Choroid plexus epithelial cell (primary cell): ENCODE measurements at places on chromosomes 16 and 17.
A peak's percentile ranks its signal among the peaks of the same experiment; 100 is the strongest.

DNA sequence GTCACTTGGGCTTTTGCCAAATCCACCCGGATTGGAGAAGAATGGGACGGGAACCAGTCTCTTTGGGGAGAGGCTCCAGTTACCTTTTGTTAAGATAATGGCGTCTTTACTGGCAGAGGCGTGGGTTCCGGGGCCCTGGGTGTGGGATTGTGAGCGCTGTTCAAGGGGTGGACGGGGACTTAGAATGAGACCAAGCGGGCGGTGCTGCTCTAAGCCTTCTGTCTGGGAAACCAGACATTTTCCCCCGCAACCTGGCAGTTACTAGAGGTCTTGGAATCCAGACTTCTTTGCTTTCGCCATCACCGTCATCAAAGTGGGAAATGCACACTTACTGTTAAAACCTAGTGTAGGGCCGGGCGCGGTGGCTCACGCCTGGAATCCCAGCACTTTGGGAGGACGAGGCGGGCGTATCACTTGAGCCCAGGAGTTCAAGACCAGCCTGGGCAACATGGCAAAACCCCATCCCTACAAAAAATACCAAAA, 706 bp downstream of the TEN1 start:
- peak; percentile 80 for DNase-seq

DNA sequence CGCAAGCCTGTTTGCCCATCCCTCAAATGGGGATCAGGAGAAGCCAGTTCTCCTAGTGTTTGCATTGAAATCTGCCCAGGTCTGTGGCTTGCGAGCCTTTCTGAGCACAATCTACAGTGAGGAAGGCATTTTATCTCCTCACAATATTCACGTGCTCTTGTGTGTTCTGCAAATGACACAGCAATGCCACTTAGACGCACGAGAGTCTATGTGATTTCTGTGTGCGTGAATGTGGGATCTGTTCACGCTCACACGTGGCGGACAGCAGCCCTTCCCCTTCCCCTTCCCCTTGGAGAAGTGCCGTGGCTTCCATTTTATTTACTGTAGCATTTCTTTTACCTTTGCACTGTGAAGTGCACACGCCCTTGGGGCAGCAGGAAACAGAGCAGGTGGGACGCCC, 17.7 kb upstream of the CBFA2T3 start:
- no peak for DNase-seq

DNA sequence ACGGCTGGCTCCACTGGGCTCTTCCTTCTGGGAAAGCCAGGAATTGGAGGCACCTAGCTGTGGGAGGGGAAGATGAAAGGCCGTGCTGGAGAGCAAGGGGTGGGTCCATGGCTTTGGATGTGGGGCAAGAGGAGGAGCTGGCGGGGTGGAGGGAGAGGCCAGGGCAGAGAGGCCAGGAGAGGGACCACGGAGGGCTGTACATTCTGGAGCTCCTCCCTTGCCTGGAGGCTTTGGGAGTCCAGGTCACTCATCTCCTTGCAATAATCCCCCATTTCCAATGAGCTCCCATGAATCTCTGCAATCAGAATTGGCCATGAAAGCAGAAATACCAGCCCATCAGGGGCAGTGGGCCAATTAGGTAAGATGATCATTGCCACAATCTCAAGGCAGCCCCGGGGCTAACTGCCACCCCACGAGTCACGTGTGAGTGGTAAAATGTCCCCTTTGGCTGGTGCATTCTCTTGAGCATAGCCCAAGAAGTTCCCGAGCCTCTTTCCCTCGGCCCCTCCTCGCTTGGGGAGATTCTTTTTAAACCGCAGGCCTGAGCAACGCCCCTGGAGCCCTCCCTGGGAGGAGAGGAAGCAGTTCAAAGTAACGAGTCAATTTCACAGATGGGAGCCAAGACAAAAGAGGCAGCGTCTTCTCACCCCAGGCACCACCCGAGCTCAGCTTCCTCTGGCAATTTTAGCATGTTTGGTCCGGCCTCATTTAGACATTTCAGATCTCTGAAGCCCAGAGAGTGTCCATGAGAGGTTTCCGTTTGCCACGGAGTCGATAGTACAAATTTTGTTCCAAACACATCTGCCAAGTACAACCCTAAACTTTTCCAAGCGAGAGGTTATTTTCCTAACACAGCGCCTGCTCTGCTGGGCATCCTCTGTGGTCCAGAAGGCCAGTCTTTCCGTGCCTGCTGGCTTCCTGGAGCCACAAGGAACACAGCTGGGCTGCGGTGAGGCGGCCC, 13.4 kb downstream of the RTN4RL1 start:
- peak; percentile 54 for DNase-seq

DNA sequence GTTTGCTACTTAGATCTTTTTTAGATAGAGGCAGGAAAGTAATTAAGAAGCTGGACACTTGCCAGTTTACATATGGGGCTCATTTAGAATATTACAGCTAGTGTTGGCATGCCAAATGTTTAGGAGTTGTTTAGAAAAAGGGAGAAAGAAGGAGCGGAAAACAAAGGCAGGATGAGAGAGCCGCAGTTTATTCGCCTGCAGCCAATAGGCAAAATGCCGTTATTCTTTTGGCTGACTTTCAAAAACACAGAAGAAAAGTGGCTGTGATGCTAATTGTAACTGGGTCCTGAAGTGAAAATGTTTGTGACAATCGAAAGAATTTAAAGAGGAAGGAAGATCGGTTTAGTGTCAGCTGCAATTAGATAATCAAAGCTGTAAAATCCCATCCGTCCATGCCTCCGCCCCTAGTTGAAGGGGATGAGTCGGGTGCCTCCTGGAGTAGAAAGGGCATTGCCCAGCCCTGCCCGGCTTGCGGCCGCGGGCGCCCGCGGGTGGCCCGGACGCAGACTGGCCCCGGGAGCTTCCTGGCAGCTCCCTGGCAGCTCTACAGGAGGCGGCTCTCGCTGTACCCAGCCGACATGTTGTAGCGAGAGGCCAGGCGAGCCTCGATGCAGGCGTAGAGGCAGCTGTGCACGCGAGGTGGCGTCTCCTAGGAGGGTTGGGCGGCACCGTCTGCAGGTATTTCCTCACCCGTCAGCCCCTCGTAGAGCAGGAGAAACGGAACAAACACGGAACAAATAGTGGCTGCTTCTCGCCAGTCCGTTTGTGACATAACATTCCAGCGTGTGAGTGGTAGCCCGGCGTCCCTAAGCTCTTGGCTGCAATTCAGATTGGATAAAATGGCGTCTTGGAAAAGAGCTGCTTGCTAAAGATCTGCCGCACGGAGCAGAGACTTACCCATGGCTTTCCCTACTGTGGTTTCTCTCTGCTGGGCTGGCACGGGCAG, 82.2 kb downstream of the TNRC6C start:
- no peak for DNase-seq

- no peak for DNase-seq
Observed at GRCh38 chr16:89867918-89868317, 5.5 kb upstream of the TCF25 start.

DNA sequence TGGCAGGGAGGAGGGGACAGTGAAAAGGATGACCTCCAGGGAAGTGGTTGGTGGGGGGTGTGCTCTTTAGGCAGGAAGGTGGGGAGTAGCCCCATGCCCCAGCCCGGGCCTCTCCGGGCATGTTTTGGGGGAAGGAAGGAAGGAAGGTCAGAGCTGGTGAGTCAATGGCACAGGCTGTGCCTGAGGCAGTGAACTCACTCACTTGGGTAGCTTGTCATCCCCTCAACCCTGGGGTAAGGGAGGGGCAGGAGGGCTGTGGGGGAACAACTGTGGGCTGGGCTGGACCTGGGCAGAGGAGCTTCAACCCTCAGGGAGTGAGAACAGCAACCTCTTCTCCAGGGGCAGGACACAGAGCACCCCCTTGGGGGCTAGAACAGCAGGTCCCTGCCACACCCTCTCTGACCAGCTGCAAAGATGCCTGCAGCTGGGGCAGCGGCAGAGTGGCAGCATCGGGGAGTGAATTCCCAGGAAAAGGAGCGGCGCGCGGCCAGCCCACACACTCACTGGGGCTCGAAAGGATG, 6.3 kb downstream of the CSF3 start:
- peak; percentile 13 for DNase-seq

- DNase-seq = no peak
Observed at GRCh38 chr17:49082231-49082630, 50.3 kb upstream of the B4GALNT2 start.

DNA sequence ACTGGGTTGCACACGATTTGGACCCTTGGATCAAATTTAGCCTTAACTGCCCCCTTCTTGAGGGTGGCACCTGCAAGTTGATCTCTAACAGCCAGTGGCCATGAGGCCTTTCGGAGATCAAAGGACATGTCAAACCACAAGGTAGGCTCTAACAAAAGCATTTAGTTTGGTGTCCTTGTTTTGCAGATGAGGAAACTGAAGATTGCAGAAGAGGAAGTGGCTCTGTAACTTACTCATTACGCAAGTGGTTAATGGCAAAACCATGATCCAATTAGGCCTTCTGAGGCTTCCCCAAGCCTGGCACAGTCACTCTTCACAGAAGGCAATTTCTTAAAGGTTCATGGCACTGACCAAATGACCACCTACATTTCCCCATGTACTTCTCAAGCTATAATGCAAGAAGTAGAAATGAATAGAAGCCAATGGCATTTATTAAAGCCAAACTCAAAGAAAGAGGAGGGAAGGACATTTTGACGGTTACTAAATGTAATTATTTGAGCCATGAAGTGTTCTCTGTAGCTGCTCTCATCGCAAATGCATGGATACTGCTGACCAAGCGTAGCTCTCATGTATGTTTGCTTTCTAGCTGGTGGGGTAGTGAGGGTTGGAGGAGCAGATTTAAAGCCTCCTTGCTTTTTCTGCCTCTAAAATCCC, 32.8 kb upstream of the ABCC12 start:
- DNase-seq = no peak

DNA sequence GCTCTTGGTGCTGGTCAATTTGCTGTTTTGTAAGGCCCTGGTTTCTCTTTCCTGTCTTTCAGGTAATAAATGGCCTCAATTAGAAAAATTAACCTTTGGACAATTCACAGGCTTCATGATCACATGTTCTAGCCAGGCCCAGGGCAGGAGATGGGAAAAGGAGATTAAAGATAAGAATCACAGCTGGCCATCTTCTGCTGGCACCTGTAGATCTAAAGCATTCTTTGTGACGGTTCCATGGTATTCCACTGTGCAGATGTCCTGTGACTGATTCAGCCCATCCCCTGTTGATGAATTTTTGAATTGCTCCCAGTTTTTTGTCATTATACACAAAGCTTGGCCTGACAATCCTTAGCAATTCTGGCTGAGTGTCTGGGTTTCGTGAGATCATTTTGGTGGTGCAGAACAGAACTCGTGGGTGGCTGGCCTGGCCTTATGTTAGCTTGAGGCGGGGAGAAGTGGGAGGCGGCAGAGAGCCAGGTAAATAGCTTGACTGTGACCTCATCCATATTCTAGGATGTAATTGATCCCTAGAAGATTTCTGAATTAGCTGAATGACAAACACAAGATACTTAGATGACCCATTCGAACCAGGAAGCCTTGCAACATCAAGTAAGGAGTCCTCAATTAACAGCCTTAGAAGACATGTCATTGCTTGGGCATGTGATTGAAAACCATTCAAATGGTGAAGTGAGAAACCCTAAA, 14.1 kb downstream of the TMC5 start:
- DNase-seq = no peak

- DNase-seq = no peak
Observed at GRCh38 chr17:68458260-68459036, 1.2 kb upstream of the WIPI1 start.

DNA sequence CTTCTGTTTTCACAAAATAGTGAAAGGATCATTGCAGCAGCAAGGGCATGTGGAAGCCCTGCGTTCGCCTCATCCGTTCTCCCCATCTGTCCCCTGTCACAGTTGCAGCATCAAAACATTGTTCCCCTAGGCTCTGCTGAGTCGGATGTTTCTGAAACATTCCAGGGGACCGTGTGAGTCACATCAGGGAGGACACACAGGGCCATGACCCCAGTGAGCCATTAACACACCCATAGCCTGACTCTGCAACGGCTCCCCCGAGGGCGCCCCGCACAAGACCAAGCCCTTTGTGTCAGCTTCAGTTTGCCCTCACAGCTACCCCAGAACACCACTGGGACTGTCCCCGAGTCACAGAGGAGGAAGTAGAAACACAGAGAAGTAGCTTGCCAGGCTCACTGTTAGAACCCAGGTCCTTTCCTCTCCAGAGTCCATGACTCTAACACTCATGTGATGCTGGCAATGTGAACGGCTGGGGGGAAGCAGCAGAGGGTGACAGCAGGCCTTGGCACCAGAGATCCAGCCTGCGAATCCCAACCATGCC, 63.3 kb upstream of the HSBP1 start:
- DNase-seq = peak; percentile 10

DNA sequence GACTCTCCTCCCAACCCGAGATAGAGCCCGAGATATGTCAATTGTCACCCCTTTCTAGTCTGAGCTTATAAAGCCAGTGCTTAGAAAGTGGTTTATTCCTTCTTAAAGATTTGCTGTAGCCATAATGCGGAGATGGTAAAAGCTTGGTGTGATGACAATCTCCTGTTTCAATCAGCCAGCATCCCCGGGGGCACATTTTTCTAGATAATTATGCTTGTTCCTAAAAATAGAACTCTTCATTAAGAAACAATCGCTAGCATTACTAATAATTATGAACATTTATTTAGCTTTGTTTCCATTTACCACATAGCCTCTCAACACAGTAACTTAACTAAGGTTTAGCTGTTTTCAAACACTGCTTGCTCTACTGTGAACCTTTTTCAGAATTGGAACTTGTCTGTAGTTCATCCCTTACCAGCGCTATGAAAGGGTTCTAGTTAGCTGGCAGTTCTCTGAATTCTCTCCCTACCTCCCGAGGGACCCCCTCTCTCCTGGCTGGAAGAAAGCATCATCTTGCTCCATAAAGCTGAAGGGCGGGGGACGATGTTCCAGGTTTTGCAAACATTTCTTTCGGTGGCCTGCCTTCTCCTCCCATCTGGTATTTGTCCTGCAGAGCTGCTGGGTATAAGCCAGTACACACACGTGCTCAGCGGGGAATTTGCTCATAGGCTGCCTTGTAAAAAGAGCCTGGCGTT, 922 bp upstream of the MRPL58 start:
- peak; percentile 89 for DNase-seq

GRCh38 chr17:58493506-58493905, 5.3 kb upstream of the HSF5 start:
- DNase-seq = no peak

DNA sequence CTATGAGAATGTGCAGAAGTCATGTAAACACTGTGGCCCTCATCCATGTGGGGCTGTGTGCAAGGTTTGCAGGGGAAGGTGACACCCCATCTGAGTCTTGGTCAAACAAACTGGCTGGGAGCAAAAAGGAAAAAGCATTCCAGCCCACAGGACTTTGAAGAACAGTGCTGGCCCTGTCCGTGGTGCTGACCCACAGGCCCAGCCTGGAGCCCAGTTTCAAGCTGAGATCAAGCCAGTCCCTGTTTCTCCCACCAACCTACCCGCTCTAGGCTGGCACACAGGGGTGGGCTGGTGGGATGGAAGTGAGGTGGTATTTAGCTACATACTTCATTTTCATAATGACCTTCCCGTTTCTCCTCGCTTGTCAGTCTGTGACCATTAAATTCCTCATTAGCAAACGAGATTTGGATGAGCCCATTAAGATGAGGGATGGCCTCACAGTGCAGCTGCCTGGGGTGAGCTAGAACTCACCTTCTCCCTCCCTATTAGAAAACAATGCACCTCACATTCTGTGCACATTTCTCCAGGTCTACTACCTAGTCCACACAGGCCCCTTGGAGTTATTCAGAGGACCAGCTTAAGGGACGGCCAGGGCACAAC, 12.6 kb upstream of the RPL38 start:
- DNase-seq = no peak
